ENCODE measurements at places on chromosomes 7 and 10.

GRCh38 chr7:110988890-110989501 lies 101.9 kb upstream of the LRRN3 start:
- no peak for DNase-seq

DNA sequence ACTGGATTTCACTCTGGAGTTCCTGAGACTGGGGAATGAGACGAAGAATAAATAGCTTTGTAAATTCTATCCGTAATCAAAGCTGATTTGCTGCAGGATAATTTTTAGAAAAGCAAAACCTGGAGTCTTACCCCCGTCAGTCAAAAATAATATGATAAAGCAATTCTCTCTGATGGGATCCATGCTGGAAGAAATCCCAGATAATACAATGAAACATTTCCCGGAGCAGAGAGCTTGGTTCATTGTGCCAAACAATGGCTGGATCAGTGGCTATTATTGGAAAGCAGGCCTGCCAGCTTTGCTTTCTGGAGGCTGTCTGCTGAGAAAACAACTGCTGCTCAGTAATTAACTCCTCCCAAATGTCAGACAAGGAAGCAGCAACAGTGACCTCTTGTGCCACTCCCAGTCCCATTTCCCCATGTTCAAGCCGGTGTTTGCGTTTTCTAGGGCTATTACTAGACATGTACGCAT lies 609.4 kb upstream of the PCDH15 start:
- no peak for DNase-seq

DNA sequence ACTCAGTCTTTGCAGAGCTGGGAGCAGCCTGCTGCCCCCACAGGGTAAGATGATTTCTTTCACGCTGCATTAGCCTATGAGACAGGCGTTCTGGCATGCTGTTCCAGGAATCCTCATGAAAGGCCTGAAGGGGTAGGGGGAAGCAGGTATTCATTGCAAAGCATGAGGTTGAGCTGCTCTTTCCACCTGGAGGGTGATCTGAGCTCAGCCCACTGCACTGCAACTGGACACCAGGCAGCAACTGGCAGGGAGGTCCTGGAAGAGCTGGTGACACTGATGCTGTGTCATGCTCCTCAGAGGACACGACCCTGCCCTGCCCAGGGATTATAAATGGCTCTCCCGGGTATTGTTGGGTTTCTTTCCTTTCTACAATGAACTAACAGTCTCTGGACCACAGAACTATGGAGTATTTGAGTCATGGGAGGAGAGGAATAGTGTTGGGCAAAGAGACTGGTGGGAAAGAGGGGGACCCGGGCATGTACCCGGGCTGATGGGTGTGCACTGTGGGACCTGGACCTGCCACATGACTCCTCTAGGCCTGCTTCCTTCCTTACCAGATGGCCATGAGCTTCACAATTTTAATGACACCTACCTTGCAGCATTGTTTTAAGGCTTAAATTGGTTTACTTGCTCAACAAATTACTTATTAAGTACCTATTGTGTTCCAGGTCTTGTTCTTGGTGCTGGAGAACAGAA lies 24.3 kb downstream of the SLC25A28 start:
- DNase-seq, result no peak

DNA sequence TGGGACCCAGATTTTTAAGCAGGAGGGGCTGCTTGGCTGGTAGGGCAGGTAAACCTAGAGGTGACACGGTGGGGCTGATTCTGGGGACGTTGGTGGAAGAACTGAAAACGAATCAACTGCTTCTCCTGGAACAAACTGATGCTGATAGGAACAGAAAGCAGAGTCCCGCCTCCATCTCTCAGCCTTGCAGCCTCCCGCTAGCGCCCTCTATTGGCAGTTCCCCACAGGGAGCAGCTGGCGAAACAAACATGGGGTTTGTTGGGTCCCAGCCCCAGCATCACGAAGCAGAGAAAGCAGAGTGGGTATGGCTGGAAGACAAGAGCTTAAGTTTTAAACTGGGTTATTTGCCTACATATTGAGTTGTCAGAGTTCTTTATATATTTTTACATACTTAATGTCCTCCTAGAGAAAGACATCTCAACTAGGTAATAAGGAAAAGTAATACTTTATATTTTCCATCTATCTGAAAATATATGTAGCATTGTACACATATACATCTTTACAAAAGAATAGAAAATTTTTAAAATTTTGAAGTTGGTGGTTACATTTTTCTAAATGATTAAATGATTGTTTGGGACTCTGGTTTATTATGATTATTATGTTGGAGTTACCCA lies 42.3 kb upstream of the FOXI2 start:
- DNase-seq, result peak; percentile 36

- DNase-seq, result no peak
Observed at GRCh38 chr7:99794585-99795502, 10.9 kb upstream of the CYP3A4 start.

Measured in stimulated activated CD4-positive, alpha-beta T cell treated with anti-CD3 and anti-CD28 coated beads, Interleukin-2, amount 100 ng/mL, for 48 hours (primary cell).